ENCODE measurements at places on chromosomes 7 and 10.
A peak's percentile ranks its signal among the peaks of the same experiment; 100 is the strongest.

DNA sequence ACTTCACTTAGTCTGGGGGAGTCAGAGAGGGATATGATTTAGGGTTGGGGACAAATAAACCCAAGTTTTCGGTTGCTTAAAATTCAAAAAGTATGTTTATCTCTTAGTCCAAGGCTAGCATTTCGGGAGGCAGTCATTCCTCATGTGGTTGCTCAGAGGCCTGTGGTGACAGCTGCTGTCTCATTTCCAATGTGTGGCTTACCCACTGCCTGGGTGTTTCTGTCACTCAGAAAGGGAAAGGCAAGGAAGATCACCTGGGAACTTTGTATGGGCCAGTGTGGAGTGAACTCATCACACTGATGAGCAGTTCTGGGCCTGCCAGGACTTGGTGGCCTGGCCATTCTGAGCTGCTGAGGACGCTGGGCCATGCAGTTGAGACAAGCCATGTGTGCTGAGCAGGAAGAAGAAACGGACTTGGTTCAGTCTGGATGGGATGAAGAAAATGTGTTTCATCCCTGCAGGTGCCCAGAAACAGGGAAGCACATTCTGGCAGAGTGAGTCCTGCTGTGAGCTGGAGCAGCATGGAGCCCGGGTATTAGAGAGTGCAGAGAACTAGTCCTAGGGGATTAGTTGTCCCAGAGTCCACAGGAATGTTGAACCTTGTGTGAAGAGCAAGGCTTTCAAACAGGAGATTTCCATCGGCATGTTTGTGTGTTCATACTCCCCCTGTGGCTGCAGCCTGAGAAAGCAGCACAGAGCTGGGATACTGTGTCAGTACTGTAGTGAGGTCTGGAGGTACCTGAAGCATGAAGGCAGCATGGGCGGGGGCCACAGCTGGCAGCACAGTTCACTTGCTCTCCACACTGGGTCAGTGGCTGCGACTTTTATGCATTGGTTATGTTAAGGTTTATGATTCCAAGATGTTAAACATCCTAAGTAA is 211.1 kb upstream of the IGFBP3 start:
- no peak for DNase-seq

DNA sequence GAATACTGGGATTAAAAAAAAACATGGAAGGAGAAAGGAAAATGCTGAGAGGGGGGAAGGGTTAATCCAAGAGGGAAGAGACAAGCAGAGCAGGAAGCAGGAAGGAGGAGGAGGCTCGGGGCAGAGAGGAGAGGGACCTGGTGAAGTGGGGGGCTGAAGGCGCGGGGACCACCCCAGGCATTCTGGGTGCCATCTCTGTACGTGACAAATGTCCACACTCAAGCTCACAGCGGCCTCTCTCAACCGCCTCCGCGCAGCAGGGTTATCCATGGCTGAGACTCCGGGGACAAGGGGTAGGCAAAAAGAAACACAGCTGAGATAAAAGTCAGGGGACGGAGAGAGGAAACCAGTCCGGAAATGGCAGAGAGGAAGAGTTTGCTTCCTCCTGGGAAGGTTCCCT is 33.9 kb downstream of the EN2 start:
- DNase-seq: no peak

- DNase-seq: no peak
Observed at GRCh38 chr10:80908611-80909010, 370.9 kb downstream of the SH2D4B start.

GRCh38 chr7:11714205-11714604 is 117.8 kb downstream of the THSD7A start:
- DNase-seq: no peak

DNA sequence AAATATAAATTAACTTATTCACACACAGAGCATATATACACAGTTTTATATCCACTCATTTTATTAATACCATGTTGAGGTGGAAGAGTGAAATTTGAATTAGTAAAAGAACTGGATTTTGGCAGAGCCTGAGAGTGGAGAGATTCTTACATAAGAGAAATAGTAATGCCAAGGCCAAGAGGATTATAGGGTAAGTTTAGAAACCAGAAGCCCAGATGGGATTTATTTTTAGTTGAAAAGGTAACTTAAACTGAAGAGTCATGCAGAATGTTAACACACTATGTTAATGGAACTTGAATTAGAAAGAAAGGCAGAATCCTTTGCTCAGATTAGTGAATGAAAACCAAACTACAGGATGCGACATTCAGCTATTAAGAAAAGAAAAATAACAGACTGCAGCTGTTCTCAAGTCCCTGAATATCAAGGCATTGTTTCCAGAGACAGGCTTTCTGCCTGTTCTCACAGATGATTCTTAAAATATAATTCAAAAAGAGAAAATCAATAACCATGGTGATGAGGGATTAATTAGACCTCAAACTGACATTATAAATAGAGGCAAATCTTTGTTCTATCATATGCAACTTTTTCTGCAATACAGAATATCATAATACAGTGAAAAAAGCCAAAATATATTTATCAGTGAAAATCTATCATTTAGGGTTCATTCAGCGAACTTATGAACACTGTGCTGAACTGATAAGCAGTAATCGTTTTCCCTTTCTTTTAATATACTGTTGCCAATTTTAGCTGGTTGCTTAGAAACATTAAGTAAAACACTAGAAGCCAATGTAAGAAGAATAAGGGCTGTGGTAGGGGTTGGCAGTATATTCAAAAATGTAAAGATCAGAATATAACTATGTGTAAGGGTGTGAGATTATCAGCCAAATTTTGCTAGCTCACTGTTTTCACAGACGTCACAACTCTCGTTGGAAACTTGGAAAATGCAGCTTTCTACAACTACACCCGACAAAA is 34.4 kb downstream of the HECTD2 start:
- no peak for DNase-seq

GRCh38 chr7:116595063-116595462 is 70.2 kb downstream of the CAV1 start:
- no peak for DNase-seq

- DNase-seq: no peak
Observed at GRCh38 chr7:28811008-28811407, 147.1 kb downstream of the TRIL start.

DNA sequence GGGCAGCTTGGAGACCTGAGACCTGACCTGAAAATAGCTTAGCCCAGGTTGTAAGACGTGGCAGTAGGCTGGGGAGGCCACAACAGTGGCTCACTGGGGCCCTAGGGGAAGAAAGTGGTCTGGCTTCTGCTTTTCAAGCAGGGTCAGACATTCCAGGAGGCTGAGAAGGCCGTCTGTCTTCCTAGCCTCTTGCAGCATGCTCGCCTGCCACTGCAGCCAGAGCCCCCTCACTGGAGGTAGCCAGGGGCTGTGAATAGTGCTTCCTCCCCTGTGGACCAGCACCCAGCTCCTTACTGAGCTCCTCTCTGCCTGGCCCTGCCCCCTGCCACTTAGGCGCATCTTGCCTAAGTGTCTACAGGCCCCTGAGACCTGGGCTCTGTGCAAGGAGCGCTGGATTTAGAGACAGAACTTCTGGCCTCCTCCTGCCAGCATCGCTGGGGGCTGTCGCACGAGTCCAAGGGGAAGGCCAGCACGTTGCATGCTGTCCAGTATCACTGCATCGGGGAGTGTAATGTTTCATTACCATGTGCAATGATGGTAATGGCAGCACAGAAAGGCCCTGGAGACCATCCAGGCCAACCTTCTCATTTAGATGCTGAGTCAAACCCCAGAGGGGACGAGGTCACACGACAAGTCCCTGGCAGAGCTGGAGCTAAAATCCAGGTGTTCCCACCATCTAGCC is 12.7 kb downstream of the ZMIZ1 start:
- no peak for DNase-seq

GRCh38 chr7:20826243-20826642 is 39.6 kb upstream of the SP8 start:
- DNase-seq: no peak

GRCh38 chr7:144738708-144739314 is 97.0 kb downstream of the TPK1 start:
- DNase-seq: peak; percentile 37

- DNase-seq: no peak
Observed at GRCh38 chr10:54843085-54843646, 42.1 kb upstream of the PCDH15 start.

Measured in NCI-H1930 (cell line).